ENCODE measurements at places on chromosomes 6 and 20.

- DNase-seq: no peak
These were observed 117.3 kb upstream of the TNFAIP3 start for GRCh38 chr6:137749696-137750211.

DNA sequence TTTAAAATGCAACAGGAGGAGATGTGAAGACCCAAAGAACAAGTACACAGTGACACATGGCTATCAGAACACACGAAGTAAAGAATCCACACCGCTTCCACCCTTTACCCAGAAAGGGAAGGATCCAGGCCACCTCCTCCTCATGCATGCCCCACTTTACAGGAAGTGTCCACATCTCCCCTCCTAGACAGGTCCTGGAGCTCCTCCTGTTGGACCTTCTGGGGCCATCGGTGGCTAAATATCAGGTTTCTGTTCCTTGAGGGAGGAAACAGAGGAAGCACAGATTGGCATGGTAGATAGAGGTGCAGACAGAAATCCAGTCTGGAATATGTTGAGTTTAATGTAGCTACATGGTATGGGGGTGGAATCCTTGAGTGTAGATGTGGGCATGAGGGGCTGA lies 10.9 kb downstream of the NINL start:
- DNase-seq: no peak

- no peak for DNase-seq
These were observed 48.5 kb upstream of the HACE1 start for GRCh38 chr6:104908031-104908887.

DNA sequence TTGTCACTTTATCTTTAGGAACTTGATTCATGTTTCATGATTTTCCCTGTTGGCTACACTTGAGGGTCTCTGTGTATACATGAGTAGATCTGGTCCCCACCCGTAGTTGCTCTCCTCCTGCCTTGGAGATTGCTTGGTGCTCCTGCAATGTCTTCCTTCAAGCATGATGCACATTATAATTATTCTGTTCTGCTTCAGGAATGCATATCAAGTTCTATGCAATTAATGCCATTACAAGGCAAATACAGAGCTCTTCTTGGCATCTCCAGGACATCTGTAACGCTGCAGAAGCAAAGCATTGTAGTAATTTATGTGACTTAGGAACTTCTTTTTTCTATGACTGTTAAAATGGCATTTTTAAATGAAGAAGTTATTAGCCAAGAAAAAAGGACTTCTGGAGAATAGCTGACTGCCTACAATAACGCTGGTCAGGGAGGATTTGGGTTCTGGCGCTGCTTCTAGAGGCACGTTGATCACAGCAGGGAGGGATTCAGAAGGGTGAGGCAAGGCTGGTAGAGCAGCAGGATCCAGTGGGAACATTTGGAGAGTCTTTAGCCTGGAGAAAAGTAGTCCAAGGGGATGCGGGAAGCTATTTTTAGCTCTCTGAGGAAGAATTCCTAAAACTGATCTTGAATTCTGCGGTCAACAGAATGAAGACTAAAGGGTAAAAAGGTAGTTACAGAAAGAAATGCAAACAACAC lies 203.6 kb downstream of the PLCB1 start:
- no peak for DNase-seq

GRCh38 chr6:110449541-110449895 lies 26.9 kb downstream of the SLC22A16 start:
- no peak for DNase-seq

GRCh38 chr6:13428583-13429405 lies 58.6 kb downstream of the GFOD1 start:
- no peak for DNase-seq

GRCh38 chr6:44003345-44004061 lies 123.7 kb downstream of the MRPL14 start:
- DNase-seq: no peak

GRCh38 chr6:147043994-147044477 lies 160.2 kb upstream of the STXBP5 start:
- DNase-seq: no peak
